ENCODE measurements at places on chromosomes 4 and X. TPM values are rescaled to one million over a fixed set of nuclear protein-coding genes. Genes with fewer than 3 reads are reported as not detected.

CCNI gene
- total RNA-seq, result 388 TPM

VCX3B gene
- total RNA-seq, result not detected

DCAF8L2 gene
- not detected for total RNA-seq

SSX1 gene
- not detected for total RNA-seq

PIN4 gene
- 7.1 TPM for total RNA-seq

- no peak for DNase-seq
These were observed 7.6 kb downstream of the CXCL13 start for GRCh38 chr4:77613267-77613666.

GRCh38 chr4:115360431-115360830 lies 247.0 kb upstream of the NDST4 start:
- DNase-seq, result no peak

DNA sequence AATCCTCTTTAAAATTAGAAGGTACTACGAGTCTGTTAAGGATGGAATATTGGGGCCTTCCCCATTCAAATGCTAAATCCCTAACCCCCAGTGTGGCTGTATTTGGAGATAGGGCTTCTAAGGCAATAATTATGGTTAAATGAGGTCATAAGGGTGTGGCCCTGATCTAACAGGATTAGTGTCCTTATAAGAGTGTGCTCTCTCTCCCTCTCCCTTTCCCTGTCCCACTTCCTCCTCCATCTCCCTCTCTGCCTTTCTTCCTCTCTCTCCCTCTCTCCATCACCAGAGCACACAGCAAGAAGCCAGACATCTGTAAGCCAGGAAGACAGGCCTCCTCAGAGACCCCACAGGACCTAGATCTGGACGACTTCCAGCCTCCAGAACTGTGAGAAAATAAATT lies 116.9 kb downstream of the COL25A1 start:
- DNase-seq, result no peak

GRCh38 chr4:1057403-1057745 lies 45.9 kb downstream of the FGFRL1 start:
- no peak for DNase-seq

GRCh38 chr4:148315049-148315448 lies 127.2 kb downstream of the NR3C2 start:
- DNase-seq, result peak; percentile 63

- DNase-seq, result no peak
These were observed 39.1 kb downstream of the MCUB start for GRCh38 chr4:109599046-109599652.

DNA sequence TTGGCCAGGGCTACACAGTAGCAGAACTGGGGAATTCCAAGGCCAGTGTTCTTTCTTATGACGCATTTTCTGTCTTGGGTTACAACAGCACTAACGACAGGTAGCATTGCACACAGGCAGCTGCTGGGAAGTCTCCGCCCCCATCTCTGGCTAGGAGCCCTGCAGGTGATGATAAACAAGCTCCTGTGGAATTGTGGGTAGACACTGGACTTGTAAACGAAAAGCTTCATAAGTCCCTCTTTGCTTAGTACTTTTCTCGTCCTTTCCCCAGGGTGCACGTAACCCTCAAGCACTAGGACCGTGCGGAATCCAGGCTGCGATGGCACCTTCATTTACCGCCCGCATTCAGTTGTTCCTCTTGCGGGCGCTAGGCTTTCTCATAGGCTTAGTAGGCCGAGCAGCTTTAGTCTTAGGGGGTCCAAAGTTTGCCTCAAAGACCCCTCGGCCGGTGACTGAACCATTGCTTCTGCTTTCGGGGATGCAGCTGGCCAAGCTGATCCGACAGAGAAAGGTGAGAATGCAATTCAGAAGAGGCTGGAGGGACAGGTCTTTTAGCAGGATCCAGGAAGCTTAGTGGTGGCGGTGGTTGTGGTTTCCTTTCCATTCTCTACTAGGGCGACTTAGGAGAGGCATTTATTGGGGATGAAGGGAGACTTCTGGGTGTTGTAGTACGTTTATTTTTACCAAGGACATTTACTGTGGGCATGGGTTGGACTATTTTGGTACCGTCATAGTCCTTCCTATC lies at the start of gene FAAH2:
TSS of gene FAAH2 (plus strand) at position 200 of the 745 bp plus-strand sequence. CDS start at position 320, 120 bp downstream.
- peak; percentile 75 for DNase-seq

DNA sequence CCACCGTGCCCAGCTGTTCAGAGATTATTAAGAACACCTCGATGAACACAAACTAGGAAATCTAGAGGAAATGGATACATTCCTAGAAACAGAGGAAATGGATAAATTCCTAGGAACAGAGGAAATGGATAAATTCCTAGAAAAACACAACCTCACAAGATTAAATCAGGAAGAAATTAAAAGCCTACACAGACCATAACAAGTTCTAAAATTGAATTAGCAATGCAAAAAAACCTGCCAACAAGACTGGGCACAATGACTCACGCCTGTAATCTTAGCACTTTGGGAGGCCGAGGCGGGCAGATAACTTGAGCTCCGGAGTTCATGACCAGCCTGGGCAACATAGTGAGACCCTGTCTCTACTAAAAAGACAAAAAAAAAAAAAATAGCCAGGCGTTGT lies 13.1 kb upstream of the IDS start:
- no peak for DNase-seq

- no peak for DNase-seq
These were observed 66.3 kb downstream of the GAB1 start for GRCh38 chr4:143402776-143403552.

- DNase-seq, result no peak
These were observed 381.2 kb downstream of the STPG2 start for GRCh38 chr4:97762115-97762512.

Measured in kidney epithelial cell (primary cell).